Heart right ventricle (tissue), 16 donors: ENCODE measurements at places on chromosomes 2 and 18. TPM values are rescaled to one million over a fixed set of nuclear protein-coding genes. Genes with fewer than 3 reads are reported as not detected.

- H3K27me3 ChIP-seq = no peaks in the 10 kb centered on the region
- no peak overlapping the region for H3K27ac ChIP-seq
- no peaks in the 10 kb centered on the region for H3K36me3 ChIP-seq
- no peak overlapping the region for H3K4me3 ChIP-seq
These were observed 72.8 kb upstream of the LDLRAD4 start for GRCh38 chr18:13145636-13146190.

- H3K4me3 ChIP-seq = no peak overlapping the region
- no peaks in the 10 kb centered on the region for H3K27me3 ChIP-seq
- no peaks in the 10 kb centered on the region for H3K4me1 ChIP-seq
- no peak overlapping the region for H3K27ac ChIP-seq
- peaks cover 73% of the 10 kb centered on the region for H3K36me3 ChIP-seq
These were observed 61.3 kb downstream of the PTRHD1 start for GRCh38 chr2:24731923-24732322.

DNA sequence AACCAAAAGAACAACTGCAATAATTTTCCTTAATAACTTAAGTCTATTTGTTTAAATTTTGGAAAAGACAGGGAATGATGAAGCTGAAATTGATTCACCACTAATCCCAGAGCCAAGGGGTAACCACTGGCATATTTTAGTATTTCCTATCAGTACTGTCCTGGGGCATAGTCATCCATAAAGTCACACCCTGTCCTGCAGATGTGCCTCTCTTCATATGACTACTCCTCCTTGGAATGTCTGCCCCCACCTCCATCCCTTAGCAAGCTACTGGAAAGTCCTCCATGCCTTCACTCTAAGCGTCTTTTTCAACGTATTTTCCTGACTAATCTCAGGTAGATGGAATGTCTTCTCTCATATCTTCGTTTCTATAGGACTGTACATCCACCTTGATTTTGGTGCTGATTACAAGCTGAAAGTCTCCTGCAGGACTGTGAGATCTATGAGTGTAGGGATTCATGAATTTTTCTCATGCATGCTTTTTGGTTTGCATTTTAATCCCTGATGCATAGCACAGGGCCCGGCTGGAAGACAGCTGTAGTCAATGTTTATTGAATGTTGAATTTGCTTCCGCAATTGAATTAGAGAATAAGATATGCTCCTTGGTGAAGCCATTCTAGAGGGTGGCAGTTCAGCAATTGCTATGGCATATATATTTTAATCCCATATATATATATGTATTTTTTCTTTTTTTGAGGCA lies 85.6 kb downstream of the MOGAT1 start:
- H3K4me3 ChIP-seq = no peak overlapping the region
- no peak for DNase-seq
- H3K36me3 ChIP-seq = no peaks in the 10 kb centered on the region
- no peak overlapping the region for H3K27ac ChIP-seq
- peaks cover 23% of the 10 kb centered on the region for H3K4me1 ChIP-seq

GKN2 gene
- not detected for total RNA-seq

- no peaks in the 10 kb centered on the region for H3K36me3 ChIP-seq
- H3K4me3 ChIP-seq = no peak overlapping the region
- DNase-seq = no peak
These were observed 5.2 kb upstream of the HOXD4 start for GRCh38 chr2:176146101-176146500.

DNA sequence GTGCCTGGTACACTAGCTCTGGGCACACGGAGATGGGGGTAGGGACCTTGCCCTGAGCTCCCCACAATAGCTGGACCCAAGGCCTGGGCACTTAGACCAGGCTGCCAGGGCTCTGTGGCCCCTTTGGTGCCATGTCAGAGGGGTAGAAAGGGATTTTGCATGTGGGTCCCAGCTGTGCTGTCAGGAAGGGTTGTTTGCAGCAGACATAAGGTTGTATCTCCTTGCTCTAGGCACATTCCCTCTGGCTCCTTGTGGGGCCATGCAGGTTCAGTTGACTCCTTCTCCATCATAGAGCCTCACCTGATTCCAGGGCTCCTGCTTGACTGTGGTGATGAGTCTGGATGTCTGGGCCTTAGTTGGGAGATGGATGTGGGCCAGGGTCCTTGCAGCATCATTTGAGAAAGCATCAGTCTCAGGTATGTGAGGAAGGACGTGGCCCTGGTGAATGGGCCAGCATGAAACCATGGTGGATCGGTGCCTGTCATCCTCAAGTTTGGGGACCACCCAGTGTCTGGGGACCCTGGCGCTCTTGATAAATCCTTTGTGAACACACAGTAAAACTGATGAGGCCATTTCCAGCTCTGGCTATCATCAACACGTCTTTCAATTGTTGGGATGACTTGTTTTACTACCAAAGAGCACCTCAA lies 461.9 kb upstream of the HS6ST1 start:
- no peaks in the 10 kb centered on the region for H3K36me3 ChIP-seq
- H3K27ac ChIP-seq = no peak overlapping the region
- peaks cover 9% of the 10 kb centered on the region for H3K27me3 ChIP-seq
- H3K4me3 ChIP-seq = no peak overlapping the region

DNA sequence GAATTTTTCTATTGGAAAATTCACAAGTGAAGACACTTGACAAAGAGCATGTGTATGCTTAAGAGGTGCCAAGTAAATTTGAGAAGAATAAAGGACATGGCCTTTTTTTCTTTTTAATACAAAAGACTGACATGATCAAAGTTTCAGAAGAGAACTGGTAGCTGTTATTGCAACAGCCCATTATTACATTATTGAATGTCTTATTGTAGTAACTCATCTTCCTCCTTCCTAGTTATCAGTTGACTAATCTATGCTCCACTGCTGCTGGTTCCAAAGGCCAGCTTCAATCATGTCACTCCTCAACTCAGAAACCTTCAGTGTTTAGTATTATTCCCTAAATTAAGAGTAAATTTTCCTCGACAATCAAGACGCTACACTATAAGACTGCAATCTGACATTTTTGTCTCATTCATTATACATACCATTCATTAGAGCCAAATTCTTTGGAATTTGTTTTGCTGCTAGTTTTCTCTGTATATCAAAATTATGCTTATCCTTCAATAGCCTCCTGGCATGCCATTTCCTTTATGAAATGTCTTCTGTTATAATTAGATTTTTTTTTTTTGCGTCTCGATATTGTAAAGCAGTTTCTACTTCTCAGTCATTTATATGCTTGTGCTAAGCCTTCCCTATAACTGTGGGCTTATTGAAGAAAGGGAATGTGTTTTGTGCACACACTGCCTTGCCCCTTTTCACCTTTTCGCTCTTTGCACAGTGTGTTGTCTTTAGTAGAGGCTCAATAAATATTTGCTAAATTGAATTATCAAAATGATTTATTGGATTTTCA lies 27.9 kb downstream of the ITGA4 start:
- no peaks in the 10 kb centered on the region for H3K27me3 ChIP-seq
- H3K4me3 ChIP-seq = no peak overlapping the region
- H3K27ac ChIP-seq = no peak overlapping the region
- DNase-seq = no peak

DNA sequence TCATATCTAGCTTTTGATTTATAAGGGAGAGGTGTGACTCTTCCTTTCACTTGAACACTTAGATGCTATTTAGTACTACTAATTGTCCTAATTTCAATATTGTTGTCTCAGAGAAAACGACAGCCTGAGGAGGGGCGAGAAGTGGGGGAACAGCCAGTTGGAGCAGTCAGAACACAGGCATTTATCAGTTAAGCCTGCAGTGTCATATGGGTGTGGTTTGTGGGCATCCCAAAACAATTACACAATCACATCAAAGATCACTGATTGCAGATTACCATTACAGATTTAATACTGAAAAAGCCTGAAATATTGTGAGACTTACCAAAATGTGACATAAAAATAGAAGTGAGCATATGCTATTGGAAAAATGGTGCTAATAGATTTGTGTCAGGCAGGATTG lies 15.8 kb downstream of the TMEM131 start:
- no peaks in the 10 kb centered on the region for H3K36me3 ChIP-seq
- no peak for DNase-seq
- H3K27me3 ChIP-seq = no peaks in the 10 kb centered on the region
- H3K4me3 ChIP-seq = no peak overlapping the region

GRCh38 chr2:119332953-119333352 lies 33.7 kb downstream of the C2orf76 start:
- no peaks in the 10 kb centered on the region for H3K36me3 ChIP-seq
- no peaks in the 10 kb centered on the region for H3K27me3 ChIP-seq
- H3K4me1 ChIP-seq = no peaks in the 10 kb centered on the region
- no peak overlapping the region for H3K27ac ChIP-seq
- no peak overlapping the region for H3K4me3 ChIP-seq

GRCh38 chr2:213317929-213318328 lies 33.7 kb downstream of the SPAG16 start:
- no peak overlapping the region for H3K4me3 ChIP-seq
- H3K27me3 ChIP-seq = no peaks in the 10 kb centered on the region
- no peaks in the 10 kb centered on the region for H3K36me3 ChIP-seq

REG3A gene
- not detected for total RNA-seq

GMCL1 gene
- 5.3 TPM for total RNA-seq

GRCh38 chr2:235480614-235481013 lies 13.2 kb upstream of the AGAP1 start:
- H3K27me3 ChIP-seq = no peaks in the 10 kb centered on the region
- no peak overlapping the region for H3K27ac ChIP-seq
- H3K4me3 ChIP-seq = no peak overlapping the region
- no peak for DNase-seq

DNA sequence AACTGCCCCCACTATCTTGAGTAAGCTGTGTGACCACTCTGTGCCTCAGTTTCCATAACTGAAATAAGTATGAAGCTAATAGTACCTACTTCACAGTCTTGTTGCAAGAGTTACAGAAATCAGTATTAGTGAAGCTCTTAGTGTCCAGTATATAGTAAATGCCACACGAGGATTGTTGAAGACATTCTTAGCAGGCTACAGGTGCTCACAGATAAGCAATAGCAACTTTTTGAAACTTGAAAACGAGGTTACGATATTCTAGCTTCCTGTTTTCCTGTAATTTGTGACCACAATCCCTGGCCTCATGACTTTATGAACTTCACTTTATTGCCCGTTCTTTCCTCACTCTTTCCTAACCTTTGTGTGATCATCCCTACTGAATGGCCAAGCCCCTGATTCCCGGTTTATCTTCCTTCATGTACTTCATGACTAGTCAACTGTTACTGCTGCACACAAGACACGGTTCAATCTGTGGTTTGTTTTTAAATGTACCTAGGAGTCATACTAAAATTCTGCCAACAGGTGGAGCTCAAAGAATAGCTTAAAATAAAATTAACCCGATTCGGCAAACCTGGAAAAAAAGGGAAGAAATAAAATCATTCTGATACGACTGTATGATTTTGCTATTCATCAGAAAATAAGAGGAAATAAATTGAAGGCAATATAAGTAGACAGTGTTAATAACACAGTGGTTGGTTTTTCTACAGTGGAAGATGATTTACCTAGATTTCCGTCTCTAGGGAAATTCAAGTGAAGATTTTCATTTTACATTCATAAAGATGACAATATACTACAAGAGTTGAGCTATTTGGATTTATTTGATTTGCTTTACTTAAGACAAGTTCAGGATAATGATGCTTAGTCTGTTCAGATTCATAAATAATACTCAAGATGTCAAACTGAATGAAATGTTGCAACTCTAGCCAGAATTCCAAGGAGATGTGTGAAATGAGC lies 38.1 kb upstream of the STAT1 start:
- H3K4me1 ChIP-seq = no peaks in the 10 kb centered on the region
- no peaks in the 10 kb centered on the region for H3K27me3 ChIP-seq
- no peak overlapping the region for H3K27ac ChIP-seq
- H3K4me3 ChIP-seq = no peak overlapping the region

DNA sequence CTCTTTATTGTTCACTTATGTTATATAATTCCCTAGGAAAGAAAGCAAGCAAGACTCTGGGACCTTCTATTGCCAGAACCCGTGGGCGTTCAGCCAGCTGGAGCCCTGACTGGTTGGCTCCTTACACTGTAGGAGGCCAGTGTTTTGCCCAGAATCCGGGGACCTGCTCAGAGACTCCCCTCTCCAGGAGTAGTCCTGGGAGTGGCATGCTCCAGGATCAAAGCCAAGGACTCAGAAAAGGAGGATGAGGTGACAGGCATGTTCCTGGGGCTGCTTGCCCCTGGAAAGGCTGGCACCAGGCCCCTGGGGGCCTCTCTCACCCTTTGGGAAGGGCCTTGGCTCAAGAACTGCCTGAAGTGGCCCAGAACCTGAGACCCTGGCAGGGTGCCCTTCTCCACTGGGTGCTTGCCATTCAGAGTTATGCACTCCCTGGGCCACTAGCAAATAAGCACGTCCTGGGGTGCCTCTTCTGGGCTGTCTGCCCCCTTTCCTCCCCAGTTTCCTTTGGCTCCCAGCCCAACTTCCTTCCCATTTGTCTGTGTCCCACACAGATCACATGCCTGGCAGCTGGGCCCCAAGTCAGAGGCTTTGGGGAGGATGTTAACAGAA lies 19.6 kb upstream of the KIF3C start:
- no peak overlapping the region for H3K4me3 ChIP-seq
- peak; percentile 57 for DNase-seq
- no peaks in the 10 kb centered on the region for H3K36me3 ChIP-seq
- no peak overlapping the region for H3K27ac ChIP-seq
- H3K27me3 ChIP-seq = no peaks in the 10 kb centered on the region

DNA sequence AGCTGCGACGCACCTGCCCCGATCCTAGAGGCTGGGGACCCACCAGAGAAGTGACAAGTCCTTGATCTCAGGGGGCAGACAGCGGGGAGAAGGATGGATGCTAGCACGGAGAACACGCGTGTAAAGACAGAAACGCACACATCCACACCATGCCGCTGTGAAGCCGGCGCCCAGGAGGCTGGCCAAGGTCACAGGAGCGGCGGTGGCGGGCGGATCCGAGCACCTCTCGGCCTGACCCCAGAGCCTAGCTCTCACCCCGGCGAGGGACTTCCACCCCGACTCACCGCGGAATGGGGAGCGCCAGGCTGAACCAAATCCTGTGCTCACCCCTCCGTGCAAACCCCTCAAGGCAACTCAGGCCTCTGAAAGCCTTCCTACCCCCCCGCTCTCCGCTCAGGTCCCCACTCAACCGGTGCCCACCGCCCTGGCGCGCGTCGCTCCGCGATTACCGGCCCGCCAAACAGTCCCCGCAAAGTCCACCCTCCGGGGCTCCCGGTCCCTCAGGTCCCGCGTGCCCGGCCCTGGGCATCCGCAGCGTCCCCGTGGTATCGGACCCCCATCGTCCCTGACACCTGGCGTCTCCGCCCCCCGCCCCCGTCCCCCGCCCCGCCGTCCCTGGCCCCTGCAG lies 460 bp upstream of the LRRFIP1 start:
- peaks cover 3% of the 10 kb centered on the region for H3K27me3 ChIP-seq
- H3K27ac ChIP-seq = peak overlapping the region; percentile 93
- no peak for DNase-seq
- H3K4me1 ChIP-seq = peaks cover 46% of the 10 kb centered on the region
- no peaks in the 10 kb centered on the region for H3K36me3 ChIP-seq
